Uterus (tissue), 4 donors: ENCODE measurements at places on chromosomes 4 and X.

- H3K36me3 ChIP-seq, result no peaks in the 10 kb centered on the region
- no peaks in the 10 kb centered on the region for H3K4me1 ChIP-seq
- DNase-seq, result no peak
- no peak overlapping the region for H3K4me3 ChIP-seq
Measured at GRCh38 chr4:170269950-170270349, 180.2 kb upstream of the AADAT start.

DNA sequence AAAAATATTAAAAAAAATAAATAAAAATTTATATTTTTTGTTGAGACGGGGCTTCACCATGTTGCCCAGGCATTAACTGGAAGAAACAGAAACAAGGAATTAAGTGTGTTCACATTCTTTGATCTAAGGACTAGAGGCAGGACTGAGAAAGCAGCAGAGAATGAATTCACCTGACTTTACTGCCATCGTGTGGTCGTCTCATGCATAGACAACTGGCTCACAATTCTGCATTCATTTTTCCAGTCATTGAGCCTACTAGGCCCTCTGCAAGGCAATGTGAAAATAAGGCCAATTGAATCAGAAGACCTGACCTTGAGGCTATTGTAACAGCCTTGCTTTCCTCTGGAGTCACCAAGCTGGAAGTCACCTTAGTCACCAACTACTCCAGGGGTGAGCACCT lies 37.4 kb downstream of the LHFPL1 start:
- H3K4me3 ChIP-seq, result no peak overlapping the region
- H3K36me3 ChIP-seq, result no peaks in the 10 kb centered on the region

DNA sequence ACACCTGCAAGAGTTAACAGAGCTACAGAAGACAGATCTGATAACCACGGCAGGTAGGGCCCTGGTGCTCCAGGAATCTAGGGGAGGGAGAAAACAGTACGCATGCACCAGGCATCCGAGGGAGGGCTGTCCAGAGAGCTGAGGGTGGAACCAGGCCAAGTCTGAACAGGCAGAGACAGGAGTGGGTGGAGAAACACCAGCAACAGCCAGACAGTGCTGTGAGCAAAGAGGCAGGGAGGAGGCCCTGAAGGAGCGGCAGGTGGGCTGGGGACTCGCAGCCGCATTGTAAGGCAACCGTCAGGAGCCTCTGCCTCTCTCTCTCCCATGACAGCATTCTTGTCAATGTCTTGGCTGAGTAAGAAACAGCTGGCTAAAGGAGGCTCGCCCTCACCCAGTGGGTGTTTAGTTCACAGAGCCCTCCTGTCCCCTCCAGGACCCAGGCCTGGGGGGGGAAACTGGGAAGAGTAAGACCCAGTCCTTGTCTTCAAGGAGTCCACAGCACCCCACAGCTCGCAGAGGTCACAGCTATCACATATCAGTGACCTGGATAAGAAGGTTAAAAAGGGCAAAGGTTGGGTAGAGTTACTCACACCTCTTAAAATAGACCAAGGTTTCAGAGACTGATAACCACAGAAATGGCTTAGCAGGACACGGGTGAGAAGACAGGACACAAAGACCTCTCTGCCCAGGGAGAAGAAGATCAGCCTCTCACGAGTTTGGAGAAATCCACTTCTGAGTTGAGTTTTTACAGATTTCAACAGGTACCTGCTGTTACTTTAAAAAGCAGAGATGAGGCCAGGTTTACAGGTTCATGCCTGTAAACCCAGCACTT lies 10.5 kb downstream of the ACSL1 start:
- no peaks in the 10 kb centered on the region for H3K4me1 ChIP-seq
- peak overlapping the region; percentile 44 for H3K27ac ChIP-seq
- DNase-seq, result peak; percentile 85
- H3K36me3 ChIP-seq, result no peaks in the 10 kb centered on the region

DNA sequence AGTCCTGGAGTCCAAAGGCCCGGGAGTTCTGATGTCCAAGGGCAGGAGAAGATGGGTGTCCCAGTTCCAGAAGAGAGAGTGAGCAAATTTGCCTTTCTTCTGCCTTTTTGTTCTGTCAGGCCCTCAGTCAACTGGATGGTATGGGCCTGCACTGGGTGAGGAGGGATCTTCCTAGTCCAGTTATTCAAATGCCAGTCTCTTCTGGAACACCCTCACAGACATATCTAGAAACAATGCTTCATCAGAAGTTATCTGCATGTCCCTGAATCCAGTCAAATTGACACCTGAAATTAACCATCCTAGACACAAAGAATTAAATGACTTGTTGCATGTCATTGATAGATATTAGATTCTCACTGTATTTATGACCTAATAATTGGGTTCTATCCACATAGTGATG lies 48.5 kb upstream of the TSPAN5 start:
- no peak overlapping the region for H3K4me3 ChIP-seq
- H3K27me3 ChIP-seq, result no peaks in the 10 kb centered on the region
- no peak for DNase-seq
- H3K36me3 ChIP-seq, result no peaks in the 10 kb centered on the region
- no peaks in the 10 kb centered on the region for H3K4me1 ChIP-seq

GRCh38 chr4:174244441-174244840 lies 39.0 kb downstream of the FBXO8 start:
- H3K27ac ChIP-seq, result no peak overlapping the region
- H3K4me3 ChIP-seq, result no peak overlapping the region
- no peaks in the 10 kb centered on the region for H3K27me3 ChIP-seq
- H3K36me3 ChIP-seq, result no peaks in the 10 kb centered on the region

DNA sequence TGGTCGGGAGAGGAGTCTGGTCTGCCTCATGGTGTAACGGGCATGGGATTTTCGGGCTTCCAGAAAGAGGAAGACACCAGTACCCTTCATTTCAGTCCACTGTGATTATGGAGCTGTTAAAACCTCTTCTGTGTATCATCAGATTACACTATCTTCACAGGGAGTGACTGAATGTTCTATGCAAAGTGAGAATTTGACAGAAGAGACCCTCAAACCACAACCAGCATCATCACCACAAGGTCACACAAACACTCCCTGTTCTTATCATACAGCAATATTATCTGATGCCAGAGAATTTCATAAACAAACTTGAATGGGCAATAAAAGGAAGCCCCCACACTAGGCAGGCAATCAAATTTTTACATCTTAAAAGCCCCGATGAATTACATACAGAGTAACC lies 164.2 kb downstream of the PDGFRA start:
- H3K36me3 ChIP-seq, result no peaks in the 10 kb centered on the region
- H3K4me1 ChIP-seq, result no peaks in the 10 kb centered on the region
- no peak for DNase-seq

GRCh38 chrX:96372313-96373046 lies 312.2 kb upstream of the DIAPH2 start:
- no peaks in the 10 kb centered on the region for H3K27me3 ChIP-seq
- H3K36me3 ChIP-seq, result no peaks in the 10 kb centered on the region
- DNase-seq, result no peak
- H3K4me3 ChIP-seq, result no peak overlapping the region

DNA sequence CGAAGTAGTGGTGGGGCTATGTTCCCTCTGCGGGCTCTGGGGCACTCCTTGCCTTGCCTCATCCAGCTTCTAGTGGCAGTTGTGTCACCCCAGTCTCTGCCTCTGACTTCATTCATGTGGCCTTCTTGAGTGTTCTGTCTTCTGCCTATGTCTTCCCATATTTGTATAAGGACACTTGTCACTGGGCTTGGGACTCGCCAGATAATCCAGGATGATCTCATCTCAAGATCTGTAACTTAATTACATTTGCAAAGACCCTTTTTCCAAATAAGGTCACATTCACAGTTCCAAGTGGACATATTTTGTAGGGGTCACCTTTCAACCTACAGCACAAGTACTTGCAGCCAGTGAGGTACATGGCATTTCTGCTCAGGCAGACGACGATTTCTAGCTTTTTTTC lies 30.3 kb upstream of the CLDN24 start:
- H3K4me1 ChIP-seq, result no peaks in the 10 kb centered on the region
- DNase-seq, result no peak
- H3K27ac ChIP-seq, result no peak overlapping the region
- no peaks in the 10 kb centered on the region for H3K27me3 ChIP-seq

DNA sequence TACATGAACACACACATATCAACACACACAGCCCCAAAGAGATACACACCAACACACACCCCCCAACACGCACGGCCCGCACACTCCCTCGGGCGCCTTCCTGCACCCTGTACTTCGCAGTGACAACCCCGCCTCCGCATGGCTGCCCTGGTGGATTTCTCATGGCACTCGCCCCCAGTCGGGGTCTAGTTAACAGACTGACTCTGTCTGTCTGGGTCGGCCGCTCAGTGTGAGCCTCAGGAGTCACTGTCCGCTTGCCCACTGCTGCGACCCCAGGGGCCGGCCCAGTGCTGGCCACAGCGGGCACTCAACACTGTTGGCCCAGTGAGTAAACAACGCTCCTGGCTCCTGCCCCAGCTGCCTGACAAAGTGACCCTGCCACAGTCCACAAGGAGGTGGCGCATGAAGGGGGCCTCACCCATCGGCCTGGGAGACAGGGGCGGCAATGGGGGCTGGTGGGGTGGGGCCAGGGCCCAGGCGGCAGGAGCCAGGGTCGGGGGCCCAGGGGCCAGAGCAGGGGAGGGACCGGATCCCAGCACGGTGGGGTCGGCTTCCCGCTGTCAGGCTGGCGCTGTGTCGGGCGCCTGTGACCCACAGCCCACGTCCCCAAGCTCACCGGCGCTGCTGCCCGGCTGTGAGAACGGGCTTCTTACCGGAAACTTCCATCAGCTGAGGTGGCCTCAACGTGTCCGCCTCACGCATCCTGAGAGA lies 40.2 kb upstream of the MAN2B2 start:
- H3K4me3 ChIP-seq, result no peak overlapping the region
- H3K27me3 ChIP-seq, result peaks cover 7% of the 10 kb centered on the region
- H3K27ac ChIP-seq, result no peak overlapping the region
- H3K4me1 ChIP-seq, result no peaks in the 10 kb centered on the region
- no peak for DNase-seq

DNA sequence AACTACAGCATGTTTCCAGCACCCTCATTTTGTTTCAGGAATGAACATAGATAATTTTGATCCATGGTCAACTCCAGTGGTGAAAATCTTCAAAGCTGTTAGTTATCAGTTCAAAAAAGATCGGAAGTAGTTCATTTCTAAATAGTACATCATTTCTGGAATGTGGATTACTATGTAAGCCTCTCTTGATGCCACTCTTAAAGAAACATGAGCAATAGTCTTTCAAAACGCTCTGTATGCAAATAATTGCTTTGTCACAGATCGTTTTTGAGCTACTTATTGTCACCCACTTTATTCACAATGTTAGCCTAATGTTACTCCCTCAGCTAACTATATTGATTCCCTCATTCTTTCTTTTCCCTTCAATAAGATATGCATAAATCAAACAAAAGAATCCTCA lies 65.7 kb downstream of the NEIL3 start:
- H3K4me1 ChIP-seq, result no peaks in the 10 kb centered on the region
- no peaks in the 10 kb centered on the region for H3K36me3 ChIP-seq
- no peak overlapping the region for H3K27ac ChIP-seq

GRCh38 chr4:100581337-100581736 lies 63.5 kb upstream of the EMCN start:
- H3K4me1 ChIP-seq, result no peaks in the 10 kb centered on the region
- no peak for DNase-seq
- H3K27ac ChIP-seq, result no peak overlapping the region
- no peak overlapping the region for H3K4me3 ChIP-seq

- H3K27me3 ChIP-seq, result no peaks in the 10 kb centered on the region
- no peaks in the 10 kb centered on the region for H3K36me3 ChIP-seq
- H3K4me1 ChIP-seq, result no peaks in the 10 kb centered on the region
- no peak overlapping the region for H3K27ac ChIP-seq
- DNase-seq, result no peak
Measured at GRCh38 chr4:4407299-4408131, 20.6 kb downstream of the NSG1 start.

DNA sequence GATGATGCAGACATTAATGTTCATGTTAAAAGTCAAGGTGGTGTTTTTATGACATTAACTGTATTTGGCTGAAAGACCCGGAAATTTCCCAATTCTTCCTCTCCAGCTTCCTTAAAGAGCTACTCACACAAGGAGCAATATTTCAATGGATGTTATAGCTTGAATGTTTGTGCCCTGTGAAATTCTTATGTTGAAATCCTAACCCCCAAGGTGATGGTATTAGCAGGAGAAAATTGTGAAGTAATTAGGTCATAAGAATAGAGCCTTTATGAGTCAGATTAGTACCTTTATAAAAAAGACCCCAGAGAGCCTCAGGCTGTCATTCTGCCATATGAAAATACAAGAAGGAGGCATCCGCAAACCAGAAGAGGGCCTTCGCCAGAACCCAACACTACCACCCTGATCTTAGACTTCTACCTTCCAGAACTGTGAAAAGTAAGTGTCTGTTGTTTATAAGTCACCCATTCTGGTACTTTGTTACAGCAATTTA lies 3.6 kb downstream of the TLR1 start:
- no peak overlapping the region for H3K4me3 ChIP-seq
- no peak overlapping the region for H3K27ac ChIP-seq

- no peaks in the 10 kb centered on the region for H3K4me1 ChIP-seq
- H3K27me3 ChIP-seq, result no peaks in the 10 kb centered on the region
- no peak overlapping the region for H3K27ac ChIP-seq
- H3K36me3 ChIP-seq, result no peaks in the 10 kb centered on the region
- no peak for DNase-seq
Measured at GRCh38 chrX:151774421-151774820, 39.9 kb downstream of the CNGA2 start.

- no peaks in the 10 kb centered on the region for H3K36me3 ChIP-seq
- H3K27ac ChIP-seq, result no peak overlapping the region
- no peaks in the 10 kb centered on the region for H3K4me1 ChIP-seq
Measured at GRCh38 chrX:55039471-55039870, 8.7 kb upstream of the ALAS2 start.

DNA sequence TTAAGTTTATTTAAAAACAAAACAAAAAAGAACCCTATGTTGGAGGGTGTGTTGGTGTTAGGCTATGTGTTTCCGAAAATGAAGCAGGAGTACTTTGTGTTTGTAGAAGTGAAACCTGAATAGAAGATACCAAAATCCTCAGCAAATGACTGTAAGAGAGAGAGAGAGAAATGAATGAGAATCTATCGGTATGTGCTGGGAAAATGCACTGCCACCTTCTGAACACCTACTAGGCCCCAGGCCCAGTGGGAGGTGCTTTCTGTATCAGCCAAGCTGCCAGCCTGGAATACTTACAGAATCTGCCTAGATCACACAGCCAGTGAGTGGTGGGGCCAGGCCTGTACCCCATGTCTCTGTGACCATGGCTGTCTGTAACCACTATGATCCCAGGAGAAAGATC lies 14.9 kb upstream of the PIM2 start:
- H3K4me3 ChIP-seq, result no peak overlapping the region
- no peak overlapping the region for H3K27ac ChIP-seq
- no peaks in the 10 kb centered on the region for H3K4me1 ChIP-seq
- H3K36me3 ChIP-seq, result no peaks in the 10 kb centered on the region
- DNase-seq, result no peak

- no peak overlapping the region for H3K4me3 ChIP-seq
- no peaks in the 10 kb centered on the region for H3K27me3 ChIP-seq
- no peaks in the 10 kb centered on the region for H3K4me1 ChIP-seq
- no peaks in the 10 kb centered on the region for H3K36me3 ChIP-seq
- H3K27ac ChIP-seq, result no peak overlapping the region
Measured at GRCh38 chr4:20944451-20944850, 244.2 kb downstream of the PACRGL start.

- no peaks in the 10 kb centered on the region for H3K27me3 ChIP-seq
- H3K27ac ChIP-seq, result no peak overlapping the region
Measured at GRCh38 chrX:53718073-53718472, 31.6 kb upstream of the HUWE1 start.
